ENCODE measurements at places on chromosomes 16 and 17.

DNA sequence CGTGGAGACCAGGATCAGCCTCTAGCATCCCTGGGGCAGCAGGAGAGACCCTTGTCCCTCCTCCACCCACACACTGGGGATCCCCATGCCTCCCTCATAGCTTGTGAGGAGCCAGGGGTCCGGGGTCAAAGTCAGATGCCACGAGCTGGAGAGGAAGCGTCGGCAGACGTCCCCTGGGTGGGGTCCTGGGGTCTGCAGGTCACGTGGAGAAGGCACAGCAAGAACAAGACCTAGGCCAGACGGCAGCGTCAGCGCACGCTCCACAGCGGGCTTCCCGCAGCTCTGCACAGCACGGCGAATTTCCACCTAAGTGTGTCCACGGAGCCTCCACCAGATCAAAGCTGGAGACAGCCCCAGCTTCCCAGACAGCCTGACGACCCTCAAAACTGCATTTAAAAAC, 49.3 kb downstream of the SLC7A5 start:
- DNase-seq: no peak

DNA sequence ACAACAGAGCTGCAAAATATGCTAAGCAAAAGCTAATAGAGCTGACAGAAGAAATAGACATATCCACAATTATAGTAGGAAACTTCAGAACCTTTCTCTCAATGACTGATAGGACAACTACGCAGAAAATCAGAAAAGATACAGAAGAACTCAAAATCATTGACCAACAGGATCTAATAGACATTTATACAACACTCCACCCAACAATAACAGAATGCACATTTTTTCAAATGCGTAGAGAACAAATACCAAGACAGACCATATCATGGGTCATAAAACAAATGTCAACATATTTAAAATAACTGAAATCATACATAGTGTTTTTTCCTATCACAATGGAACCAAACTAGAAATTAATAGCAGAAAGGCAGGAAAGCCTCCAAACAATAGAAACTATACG, 237.4 kb downstream of the C16orf78 start:
- DNase-seq: no peak

GRCh38 chr17:49383060-49383459, 21.0 kb upstream of the ZNF652 start:
- no peak for DNase-seq

DNA sequence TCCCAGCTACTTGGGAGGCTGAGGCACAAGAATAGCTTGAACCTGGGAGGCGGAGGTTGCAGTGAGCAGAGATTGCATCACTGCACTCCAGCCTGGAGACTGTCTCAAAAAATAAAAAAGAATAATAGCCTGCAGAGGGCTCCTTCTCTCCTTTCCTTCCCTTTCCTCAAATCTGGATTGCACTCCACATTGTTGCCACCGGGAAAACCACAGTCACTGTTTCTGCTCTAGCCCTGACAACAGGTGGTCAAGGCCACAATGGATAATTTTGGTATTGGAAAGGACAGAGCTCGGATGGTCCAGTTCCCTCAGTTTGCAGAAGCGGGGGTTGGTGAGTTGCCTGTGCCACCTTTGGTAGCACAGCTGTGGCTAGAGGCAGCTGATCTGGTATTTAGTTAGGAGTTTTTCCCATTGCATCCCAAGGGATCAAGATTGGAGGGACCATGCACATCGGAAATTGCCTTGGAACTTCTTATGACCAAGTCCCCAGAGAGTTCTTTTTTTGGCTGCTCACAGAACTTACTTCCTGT, 44.7 kb upstream of the PRSS54 start:
- DNase-seq: no peak

GRCh38 chr17:31524926-31525800, 133.7 kb downstream of the RAB11FIP4 start:
- peak; percentile 89 for DNase-seq

- DNase-seq: no peak
Observed at GRCh38 chr17:13055131-13055530, 37.3 kb upstream of the ELAC2 start.

- no peak for DNase-seq
Observed at GRCh38 chr17:83110735-83111134, 31.3 kb downstream of the METRNL start.

DNA sequence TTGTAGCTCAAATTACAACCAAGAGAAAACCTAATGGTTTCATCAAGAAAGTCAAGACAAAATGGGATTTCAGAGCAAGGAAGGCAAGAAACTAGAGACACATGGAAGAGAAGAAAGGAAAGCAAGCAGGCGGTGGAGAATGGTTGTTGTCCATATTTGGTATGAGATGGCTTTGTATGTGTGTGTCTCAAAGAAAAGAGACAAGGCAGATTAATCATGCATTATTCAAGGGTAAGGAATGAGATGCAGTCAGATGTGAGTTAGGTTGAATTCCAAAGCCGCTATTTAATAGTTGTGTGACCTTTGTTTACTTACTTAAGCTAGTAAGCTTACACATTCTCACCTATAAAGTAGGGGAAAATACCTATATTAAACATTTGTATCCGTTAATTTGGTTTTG, 1029.6 kb downstream of the CDH11 start:
- DNase-seq: no peak

DNA sequence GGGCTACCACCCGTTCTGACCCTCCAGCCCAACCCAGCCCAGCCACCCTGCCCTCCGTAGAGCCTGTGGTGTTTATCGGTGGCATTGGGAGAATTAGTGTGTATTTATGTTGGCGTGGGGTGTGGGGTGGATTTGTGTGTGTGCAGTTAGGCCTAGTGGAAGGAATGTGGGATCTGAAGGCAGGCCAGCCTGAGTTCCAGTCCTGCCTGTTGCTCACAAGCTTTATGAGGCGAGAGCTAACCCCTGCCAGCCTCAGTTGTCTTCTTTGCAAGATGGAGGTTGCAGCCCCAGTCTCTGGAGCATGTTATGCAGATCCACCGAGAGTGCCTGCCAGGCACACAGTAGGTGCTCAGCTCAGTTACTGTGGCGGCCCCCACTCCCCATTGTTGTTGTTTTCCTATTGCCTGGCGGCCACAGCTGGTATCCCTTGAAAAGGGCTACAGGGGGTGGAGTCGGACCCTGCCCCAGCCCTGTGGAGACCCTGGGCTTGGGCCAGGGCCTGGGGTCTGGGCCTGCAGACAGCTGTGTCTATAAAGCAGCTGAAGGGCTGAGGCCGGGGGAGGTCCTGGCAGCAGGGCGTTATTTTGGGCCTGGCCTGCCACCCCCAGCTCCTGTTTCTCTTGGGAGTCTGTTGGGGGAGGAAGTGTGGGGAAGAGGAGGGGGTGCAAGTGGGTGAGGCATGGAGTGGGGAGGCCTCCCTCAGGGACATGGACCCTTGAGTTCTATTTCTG, 5.1 kb downstream of the ERBB2 start:
- DNase-seq: no peak

DNA sequence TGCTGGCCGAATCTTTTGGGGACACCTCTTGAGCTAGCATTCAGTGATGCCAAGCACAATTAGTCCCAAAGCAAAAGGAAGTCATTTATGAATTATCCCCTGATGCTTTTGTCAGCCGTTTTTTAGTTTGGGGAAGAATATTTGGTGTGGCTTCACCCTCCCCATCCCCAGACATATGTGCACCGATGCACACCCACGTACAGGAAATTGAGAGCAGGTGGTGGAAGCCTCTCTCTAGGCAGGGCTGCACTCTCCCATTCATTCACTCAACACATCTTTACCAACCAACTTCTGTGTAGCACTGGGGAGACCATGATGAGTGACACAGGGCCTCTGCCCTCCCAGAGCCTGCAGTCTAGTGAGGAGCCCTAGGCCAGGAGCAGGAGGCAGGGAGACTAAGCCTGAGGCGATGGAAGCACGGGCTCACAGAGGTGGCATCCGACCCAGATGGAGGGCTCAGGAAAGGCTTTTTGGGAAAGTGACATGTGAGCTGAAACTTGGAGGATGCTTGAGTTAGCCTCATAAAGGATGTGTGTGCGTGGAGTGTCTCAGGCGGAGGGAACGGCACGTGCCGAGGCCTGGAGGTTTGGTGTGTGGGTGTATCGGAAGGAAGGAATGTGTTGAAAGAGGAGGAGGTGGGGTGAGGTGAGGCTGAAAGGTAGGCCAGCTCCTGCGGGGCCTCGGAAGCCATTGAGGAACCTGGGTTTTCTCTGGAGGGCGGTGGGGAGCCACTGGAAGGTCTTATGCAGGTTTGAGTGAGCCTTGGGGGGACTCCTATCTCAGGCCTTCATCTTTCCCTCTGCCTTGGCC, 43.8 kb downstream of the PSME3IP1 start:
- peak; percentile 35 for DNase-seq

DNA sequence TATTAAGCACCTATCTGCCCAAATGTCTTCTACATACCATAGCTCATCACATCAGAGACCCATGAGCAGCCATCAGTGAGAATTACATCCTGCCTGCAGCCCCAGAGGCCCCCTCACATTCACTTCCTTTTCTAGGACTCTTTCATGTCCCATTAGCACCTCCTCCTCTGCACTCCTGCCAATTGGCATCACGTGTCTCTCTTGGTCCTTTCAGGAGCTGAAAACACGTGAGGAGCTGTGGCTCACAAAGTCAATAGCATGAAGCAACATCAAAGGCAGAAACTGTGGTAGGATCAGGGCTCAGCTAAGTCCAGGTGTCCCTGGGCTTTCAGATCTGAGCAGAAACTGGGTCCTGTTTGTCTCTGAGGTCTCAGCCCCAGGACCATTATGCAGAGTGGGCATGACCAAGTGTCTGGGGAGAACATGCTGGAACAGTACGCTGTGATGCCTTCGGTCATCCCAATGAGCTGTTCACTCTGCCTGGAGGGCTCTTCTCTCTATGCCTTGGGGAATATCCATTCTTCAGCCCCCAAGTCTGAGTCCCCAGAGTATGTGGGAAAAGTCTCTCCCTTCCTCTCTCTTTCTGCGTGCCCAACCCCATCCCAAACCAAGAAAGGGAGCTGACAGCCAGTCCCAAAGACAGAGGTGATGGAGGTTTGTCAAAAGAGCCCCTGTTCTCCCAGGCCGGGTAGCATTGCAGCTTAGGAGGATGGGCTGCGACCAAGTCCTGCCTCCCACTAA, 457.0 kb upstream of the CDH5 start:
- DNase-seq: no peak

- DNase-seq: no peak
Observed at GRCh38 chr17:58357312-58358297, 5.6 kb upstream of the SUPT4H1 start.

DNA sequence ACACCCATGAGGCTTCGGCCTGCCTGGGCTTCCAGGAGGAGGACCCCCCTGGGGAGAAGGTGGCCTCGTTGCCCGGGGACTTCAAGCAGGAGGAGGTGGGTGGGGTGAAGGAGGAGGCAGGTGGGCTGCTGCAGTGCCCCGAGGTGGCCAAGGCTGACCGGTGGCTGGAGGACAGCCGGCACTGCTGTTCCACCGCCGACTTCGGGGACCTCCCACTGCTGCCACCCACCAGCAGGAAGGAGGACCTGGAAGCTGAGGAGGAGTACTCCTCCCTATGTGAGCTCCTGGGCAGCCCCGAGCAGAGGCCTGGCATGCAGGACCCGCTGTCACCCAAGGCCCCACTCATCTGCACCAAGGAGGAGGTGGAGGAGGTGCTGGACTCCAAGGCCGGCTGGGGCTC, 41.5 kb downstream of the SREBF1 start:
- DNase-seq: no peak

- no peak for DNase-seq
Observed at GRCh38 chr17:81817758-81818147, 13.8 kb downstream of the GCGR start.

DNA sequence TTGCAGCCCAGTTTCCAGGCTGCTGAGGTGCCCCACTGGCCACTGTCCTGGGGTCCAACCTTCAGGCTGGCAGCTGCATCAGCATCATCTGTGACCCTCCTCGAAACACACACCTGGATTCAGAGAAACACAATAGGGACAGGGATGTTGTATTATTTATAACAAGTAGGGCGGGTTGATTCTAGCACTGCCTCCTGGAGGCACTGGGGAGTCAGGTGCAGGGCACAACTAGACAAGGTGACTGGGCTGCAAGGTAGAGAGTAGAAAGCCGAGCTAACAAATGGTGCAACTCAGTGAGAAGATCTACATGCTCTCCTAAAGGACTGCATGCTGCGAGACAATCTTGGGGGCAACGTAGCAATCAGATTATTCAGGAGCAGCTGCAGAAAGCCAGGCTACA, 317.3 kb downstream of the SLC39A11 start:
- no peak for DNase-seq

DNA sequence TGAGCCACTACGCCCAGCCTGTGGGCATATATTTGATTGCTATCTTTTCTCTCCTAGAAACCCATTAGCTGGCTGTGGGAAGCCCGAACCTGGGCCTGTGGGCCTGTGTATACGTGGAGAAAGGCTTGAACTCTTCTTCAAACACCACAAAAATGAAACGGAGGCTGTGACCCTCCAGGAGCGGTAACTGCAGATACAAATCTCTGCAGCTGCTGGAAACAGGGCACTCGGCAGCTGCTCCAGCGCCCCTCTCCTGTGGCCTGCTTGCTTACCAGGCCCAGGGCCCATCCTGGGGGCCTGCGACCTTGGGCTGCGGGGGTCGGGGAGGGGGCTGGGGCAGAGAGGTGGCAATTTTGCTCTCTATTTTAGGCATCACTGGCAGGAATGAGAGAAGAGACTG, 28.0 kb upstream of the MTSS2 start:
- DNase-seq: no peak

DNA sequence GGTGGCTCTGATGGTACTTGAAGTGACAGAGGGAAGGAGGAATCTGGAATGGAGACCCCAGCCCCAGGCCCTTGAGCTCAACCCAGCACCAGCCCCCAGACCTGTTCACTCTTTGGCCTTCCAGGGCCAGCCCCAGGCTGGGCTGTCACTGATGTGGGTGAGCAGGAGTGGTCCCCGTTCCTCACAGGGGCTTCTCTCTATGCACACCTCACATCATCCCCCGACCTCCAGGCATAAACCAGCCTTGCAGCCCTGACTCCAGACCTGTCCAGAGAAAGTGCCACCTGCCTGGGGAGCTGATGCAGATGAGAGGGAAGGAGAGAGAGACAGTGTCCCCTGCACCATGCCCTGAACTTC, 182.6 kb upstream of the SDK2 start:
- no peak for DNase-seq
